ENCODE measurements at places on chromosomes 6 and 20.

GRCh38 chr6:125230674-125231073 is 71.1 kb downstream of the HDDC2 start:
- no peak for DNase-seq

- no peak for DNase-seq
Measured at GRCh38 chr6:151441390-151442166, 10.3 kb downstream of the RMND1 start.

DNA sequence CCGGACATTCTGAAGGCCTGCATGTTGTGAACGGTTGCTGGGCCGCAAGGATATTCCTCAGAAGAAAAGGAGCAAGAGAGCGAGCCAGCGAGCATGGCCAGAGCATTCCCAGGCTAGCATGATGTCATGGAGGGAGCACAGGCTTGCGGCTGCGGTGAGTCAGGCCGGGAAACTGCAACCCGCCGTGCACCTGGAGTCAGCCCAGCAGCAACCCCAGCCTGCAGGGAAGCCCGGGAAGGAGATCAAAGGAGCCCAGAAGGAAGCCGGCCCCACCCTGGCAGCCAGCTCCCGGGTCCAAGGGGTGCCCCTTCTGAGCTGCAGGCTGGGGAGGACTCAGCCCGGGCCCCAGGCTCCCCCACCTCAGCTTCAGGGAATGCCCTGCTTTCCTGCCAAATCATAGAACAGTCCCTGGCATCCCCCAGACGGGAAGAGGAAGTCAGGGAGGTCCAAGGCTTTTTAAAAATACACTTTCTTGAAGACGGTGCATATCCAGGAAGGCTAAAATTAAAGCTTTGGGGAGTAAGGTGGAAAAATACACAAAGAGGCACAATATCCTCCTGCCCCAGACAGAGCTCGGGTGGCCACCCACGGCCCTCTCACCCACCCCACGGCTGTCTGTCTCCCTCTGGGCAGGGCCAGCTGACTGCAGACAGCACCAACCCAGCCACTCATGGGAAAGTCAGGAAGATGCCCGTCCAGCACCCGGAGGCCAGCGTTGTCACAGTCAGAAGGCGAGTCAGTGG is 53.7 kb downstream of the BMP7 start:
- peak; percentile 91 for DNase-seq

DNA sequence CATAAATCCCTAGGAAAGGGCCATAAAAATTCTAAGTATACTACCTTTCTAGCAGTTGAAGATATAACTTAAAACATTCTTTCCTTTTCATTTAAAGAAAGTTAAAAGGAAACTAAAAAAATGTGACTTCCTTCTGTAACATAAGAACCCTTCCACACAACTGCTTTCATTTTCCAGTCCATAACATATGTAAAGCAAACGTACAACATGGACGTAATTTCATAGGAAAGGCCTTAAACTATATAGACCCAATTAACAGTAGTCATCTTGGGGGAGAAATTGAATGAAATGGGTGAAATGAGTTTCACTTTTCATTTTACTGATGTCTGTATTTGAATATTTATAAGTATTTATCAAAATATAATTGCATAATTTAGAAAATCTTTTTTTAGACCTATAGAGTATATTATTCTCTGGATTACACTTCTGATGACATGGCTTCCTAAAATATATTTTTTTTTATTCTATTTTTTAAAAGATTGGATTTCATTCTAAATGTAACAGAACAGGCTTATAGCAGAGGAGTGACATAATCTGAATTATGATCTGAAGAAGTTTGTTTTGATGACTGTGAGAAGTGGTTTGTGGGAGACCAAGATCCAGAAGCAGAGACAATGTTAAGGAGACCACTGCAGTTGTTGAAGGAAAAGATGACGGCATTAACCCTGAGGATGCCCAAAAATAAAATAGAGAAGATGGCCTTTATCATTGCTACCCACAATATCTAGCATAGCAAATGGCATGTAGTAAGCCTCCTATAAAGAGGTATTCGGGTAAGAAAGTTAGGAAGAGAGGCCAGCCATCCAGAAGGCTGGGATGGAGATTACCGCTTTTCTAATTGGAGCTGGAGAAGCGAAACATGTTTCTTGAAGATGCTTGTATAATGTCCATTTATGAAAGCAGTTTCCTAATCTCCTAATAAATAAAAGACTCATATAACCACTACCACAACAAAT is 260.4 kb downstream of the PTPRK start:
- DNase-seq, result no peak

- DNase-seq, result no peak
Measured at GRCh38 chr6:71900642-71901041, 14.3 kb downstream of the RIMS1 start.

DNA sequence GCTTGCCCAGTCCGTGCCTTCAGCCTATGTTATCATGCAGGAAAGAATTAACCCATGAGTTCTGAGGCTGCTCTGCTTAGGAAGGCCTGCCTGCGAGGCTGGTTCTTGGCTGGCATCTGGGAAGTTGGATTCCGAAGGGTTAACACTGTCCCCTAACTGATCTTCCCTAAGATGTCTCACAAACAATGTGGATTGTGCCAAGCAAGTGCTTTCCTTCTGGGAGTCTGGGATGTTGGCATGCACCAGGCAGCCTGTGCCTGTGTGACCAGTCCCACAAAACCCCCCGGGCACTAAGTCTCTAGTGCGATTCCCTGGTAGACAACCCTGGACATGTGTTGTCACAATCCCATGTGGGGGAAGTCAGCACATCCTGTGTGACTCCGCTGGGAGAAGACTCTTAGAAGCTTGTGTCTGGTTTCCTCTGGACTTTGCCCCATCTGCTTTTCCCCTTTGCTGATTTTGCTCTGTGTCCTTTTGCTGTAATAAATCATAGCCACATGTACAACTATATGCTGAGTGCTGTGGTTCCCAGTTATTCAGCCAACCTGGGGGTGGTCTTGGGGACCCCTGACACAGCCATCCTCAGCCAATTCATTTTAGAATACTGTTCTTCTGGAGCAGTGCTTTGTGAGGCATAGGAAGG is 83.8 kb downstream of the SLC22A23 start:
- DNase-seq, result no peak

- DNase-seq, result no peak
Measured at GRCh38 chr6:43730634-43731033, 39.4 kb upstream of the VEGFA start.

GRCh38 chr20:46354207-46354555 is 45.9 kb upstream of the CDH22 start:
- DNase-seq, result no peak

GRCh38 chr20:51871943-51872342 is 69.6 kb upstream of the SALL4 start:
- DNase-seq, result no peak

DNA sequence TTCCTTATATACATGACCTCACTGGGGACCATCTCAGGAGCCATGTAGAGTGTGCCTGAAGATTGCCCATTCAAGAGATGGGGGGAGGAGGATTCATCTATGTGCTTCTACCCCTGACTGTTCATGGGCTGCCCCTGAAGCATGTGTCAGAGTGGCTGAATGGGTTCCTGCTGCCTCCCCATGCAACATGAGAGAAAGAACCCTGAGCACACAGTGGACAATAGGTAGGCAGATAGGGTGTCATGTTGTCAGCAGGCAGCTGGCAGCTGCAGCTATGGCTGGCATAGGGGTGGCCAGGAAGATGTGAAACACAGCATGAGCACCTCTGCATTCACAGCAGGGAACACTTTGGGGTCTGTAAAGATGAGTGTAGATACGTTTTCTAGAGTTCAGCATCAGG is 208.4 kb upstream of the CNR1 start:
- no peak for DNase-seq

GRCh38 chr6:24933868-24934401 is 1.8 kb downstream of the RIPOR2 start:
- no peak for DNase-seq

DNA sequence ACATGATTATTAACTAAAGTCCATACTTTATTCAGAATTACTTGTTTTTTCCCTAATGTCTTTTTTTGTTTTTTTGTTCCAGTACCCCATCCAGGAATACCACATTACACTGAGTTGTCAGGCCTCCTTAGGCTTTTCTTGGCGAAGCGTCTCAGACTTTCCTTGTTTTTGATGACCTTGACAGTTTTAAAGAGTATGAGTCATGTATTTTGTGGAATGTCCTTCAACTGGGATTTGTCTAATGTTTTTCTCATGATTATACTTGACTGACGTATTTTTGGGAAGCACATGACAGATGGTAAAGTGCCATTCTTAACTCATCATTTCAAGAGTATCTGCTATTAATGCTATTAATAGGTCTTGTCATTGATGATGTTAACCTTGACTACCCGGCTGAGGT is 23.6 kb downstream of the ENPP1 start:
- peak; percentile 81 for DNase-seq

DNA sequence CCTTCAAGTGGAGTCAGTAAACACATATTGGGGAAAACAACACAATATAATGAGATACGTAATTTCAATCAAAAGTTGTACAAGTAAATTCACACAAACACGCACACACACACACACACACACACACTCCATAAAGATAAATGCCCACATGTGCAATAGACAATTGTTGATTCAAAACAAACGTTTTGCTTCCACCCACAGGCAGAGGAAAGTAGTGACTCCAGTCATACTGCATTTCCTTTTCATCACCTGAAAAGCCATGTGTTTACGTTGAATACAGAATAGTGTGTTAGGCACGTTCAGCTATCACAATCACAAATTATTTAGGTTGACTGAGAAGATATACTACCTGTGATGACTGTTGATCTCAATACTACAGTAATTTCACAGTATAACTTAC is 443.8 kb upstream of the MANEA start:
- no peak for DNase-seq

GRCh38 chr6:10414756-10415616 is at the start of gene TFAP2A:
TFAP2A (minus strand) TSS chr6:10415074; CDS start chr6:10414991, 83 bp downstream.
- peak; percentile 19 for DNase-seq

- no peak for DNase-seq
Measured at GRCh38 chr6:131048459-131048858, 14.6 kb downstream of the EPB41L2 start.

GRCh38 chr6:54881067-54881730 is 34.6 kb downstream of the FAM83B start:
- no peak for DNase-seq

DNA sequence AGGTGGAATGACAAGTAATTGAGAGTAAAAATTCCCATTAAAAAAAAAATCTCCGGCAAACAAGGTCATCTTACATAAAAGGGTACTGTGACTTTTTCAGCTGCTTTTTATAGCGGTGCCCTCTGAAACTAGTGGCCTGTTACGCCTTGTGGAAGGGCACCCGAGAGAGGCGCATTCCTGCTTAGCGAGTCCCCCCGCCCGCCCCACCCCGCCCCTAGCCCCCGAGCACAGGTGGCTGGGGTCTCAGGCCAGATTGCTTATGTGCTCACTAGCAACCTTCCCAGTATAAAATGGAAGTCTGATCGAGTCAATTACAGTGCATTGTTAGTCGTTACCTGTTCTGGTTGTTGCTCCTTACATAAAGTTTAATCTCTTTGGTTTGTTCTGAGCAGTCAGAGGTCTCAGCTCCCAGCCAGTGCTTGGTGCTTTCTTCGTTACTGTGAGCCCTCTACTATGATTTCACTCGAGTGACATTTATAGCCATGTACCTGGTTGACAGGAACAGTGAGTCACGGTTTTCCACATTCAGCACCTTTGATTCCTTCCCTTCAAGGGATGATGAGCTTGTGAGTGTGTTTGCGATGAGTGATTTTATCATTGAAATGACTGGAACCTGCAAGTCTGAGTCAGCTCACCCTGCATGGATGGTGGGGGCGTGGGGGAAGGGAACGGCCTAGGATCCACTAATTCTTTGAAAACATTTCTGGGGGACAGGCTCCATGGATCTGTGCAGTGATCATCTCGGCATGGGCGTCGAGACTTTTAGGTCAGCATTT is 47.6 kb downstream of the ZDHHC14 start:
- peak; percentile 92 for DNase-seq

GRCh38 chr6:8462694-8463093 is 27.3 kb upstream of the SLC35B3 start:
- no peak for DNase-seq

DNA sequence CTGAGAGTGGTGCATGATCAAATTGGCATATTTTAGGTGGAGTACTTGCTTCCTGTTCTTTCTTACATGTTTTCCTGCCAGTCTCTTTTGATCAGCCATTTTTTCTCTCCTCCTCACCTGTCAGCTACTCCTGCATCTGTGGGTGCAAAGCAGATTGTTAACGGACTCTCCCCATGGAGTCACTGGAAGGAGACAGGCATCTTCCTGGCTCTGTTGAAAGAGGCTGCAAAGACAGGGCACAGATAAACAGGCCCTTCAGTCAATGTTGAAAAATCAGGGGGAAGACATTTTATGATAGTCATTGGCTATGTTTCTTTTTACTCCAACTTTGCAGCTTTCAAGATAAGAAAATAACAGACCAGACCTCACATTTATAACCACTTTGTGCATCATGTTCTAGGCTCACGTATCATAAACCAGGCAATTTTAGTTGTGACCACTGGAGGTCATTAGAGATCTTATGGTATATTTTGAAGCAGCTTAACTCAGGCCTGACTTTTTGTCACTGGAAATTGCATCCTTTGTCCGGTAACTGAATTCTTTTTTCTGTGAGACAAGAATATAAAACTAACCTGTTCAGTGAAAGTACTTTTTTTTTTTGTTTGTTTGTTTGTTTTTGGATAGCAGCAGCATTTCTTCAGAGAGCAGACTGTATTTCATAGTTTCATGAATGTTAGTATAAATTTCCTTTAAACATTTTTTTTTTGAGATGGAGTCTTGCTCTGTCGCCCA is 20.1 kb downstream of the ECT2L start:
- DNase-seq, result peak; percentile 72

GRCh38 chr20:48295445-48295903 is 510.2 kb upstream of the SULF2 start:
- peak; percentile 95 for DNase-seq

DNA sequence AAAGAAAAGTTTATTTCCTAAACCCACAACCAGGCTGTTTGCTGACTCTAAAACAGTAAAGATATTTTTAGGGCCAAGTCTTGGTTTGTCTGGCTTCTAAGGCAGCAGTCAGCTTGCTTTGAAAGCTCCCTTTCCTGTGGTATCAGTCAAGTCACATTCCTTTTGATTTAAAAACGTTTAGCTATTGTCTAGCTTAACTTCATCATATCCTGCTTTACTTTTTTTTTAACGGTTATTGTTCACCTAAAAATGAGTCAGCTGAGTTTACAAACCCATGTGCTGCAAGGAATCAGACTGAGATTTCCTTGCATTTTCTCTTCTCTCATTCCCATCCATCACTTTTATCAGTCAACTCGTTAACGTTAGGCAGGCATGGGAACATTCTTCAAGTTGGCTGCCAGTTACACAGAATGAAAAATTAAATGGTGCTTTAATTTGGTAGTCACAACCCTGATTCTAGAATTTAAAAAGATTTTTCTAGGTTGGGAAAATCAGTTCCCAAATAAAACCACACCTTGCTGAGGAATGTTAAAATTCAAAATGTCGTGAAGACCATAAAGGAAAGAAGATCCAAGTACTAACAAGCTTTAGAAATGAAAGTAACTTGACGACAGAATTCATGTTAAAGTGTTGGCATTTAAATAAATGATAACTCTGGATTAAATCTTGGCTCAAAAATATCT is 45.9 kb downstream of the ELOVL5 start:
- DNase-seq, result peak; percentile 77

GRCh38 chr20:46137816-46138215 is 19.7 kb downstream of the CD40 start:
- DNase-seq, result no peak
